Left cardiac atrium (tissue), 4 donors: ENCODE measurements at places on chromosomes 16 and 17. TPM values are rescaled to one million over a fixed set of nuclear protein-coding genes. Genes with fewer than 3 reads are reported as not detected.

The MYH10 gene
- total RNA-seq, result 52.9 TPM

The SARM1 gene
- total RNA-seq, result 10.3 TPM

The CACNB1 gene
- 5.4 TPM for total RNA-seq

The OTOP3 gene
- total RNA-seq, result not detected

The KRT20 gene
- total RNA-seq, result not detected

The HASPIN gene
- 0.16 TPM for total RNA-seq

DNA sequence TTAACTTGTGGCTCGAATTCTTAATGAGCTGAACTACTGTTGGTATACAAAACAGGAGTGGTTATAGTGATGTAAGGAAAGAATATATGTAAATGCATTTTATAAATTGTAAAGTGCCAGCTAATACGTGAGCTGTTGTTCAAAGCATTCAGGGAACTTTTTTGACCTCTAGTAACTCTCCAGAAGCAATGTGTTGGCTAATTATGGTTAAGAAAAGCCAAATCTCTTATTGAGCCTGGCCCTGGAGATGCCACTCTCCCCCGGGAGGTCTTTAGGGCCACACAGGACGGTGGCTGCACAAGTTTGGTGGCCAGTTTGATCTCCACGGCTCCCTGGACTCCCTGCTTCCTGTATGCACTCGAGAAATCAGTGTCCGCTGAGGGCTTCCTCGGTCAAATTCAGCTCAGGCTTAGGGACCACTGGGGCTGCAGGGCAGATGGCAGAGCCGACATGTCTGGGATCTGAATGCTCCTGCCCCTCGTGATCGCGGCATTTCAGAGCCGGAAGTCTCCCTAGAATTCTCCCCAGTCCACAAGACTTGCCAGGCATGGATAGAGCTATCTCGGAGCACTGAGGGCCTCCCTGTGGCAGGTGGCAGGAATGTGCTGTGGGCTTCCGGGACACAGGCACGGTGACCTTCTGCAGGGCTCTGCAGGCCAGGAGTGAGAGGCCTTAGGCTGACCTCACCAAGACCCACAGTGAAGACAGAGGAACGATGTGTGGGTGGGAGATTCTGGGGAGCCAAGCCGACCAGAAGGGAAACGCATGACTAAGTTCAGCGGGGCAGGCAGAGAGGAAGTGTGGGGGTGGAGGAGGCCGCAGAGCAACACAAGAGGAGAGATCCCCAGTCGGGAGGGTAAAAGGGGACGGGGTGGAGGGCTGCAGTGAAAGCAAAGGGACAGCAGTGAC lies 18.6 kb upstream of the PITPNM3 start:
- DNase-seq, result peak; percentile 60

- DNase-seq, result no peak
Observed at GRCh38 chr17:80047176-80047575, 10.7 kb downstream of the CCDC40 start.

- DNase-seq, result no peak
Observed at GRCh38 chr17:42632949-42633444, 23.5 kb downstream of the TUBG1 start.

DNA sequence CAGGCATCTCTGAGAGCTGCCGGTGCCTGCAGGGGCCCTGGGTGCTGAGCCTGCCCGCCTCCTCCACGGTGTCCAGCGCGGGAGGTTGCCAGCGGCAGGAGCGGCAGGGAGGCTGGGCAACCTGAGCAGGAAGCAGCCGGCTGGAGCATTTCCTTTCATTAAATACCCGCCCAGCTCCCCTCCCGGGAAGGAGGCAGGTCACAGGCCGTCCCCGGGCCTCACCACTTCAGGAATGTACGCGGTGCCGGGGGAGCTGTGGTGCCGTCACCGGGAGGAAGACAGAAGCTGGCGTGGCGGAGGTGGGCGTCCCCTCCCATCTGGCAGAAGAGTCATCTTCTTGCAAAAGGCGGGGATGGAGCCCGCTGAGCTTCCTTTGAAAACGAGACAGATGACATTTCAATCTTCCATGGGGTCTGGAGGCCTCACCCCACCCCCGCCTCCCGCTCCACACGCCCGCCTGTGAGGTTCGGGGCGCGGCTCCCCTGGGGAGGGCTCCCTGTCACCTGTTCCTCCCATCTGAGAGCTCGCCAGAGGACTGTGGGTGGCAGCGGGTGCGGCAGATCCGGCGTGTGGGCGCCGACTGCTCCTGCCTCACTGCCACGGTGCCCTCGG lies 16.0 kb downstream of the SOX8 start:
- peak; percentile 54 for DNase-seq

GRCh38 chr17:2051061-2051932 lies 3.6 kb upstream of the HIC1 start:
- peak; percentile 72 for DNase-seq

GRCh38 chr16:47979164-47979520 lies 176.7 kb downstream of the ABCC12 start:
- no peak for DNase-seq

DNA sequence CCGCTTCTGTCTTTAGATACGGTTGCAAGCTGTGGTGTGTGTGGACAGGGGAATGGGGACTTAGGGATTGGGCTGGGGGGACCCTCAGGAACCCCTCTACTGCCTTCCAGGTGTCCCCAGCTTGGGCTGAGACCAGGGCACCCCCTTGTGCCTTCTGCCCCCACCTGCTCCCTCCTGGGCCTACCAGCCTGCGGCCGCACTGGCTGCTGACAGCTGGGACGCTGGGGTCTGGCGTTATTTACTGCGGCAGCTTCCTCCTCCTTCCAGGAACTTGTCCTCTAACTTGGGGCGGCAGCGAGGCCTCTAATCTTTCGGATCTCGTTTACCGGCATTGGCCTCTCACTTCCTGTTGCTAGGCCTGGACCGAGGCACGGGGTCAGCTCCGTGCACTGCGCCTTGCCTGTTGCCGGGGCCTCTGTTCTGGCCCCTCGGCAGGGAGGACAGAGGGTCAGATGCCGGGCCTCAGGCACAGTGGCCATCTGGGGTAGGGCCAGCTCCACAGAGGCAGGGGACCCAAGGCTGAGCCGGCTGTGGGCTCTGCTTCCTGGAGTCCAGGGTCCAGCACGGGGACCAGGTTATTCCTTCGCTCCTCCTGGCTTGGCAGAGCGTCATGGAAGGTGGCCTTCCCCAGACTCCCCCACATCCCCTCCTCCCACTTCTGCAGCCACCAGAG lies 31.8 kb downstream of the TMEM235 start:
- DNase-seq, result peak; percentile 78

- no peak for DNase-seq
Observed at GRCh38 chr16:2691491-2692248, 9.3 kb downstream of the KCTD5 start.

DNA sequence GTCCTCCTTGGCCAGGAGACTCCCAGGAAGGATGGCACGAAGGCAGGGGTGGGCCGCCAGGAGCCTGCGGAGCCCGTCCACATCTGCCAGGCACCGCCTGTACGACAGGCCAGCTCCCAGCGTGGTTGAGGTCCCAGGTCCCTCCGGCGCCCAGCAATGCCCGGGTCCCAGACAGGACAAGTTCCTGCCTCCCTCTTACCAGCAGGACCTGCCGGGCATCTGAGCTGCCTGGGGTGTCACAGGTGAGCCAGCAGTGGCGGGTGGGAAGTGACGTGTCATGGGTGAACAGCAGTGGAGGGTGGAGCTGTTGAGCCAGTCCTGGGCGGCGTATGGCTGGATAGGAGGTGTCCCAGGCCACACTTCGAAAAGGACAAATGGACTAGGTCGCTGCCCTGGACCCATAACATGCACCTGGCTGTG lies 15.7 kb upstream of the BAHCC1 start:
- DNase-seq, result no peak

GRCh38 chr16:22235839-22236745 lies 30.0 kb downstream of the EEF2K start:
- DNase-seq, result no peak
